ENCODE measurements at places on chromosomes 16 and 17. TPM values are rescaled to one million over a fixed set of nuclear protein-coding genes. Genes with fewer than 3 reads are reported as not detected.
A peak's percentile ranks its signal among the peaks of the same experiment; 100 is the strongest.

DNA sequence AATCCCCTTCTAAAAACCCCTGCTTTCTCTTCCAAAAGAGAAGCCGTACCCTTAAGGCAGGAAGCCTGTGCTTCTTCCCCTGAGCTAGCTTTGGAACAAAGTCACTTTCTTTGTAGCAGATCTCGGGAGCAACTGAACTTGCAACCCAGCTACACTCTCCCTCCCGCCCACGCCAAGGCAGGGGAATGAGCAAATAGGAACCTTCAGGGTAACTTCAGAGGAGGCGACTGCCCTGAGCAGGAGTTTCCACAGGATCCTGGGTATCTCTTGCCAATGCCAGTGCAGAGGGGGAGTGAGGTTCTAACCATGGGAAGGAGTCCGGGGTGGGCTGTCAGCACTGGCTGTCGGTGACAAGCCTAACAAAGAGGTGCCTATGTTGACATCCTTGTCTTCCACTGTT, 5.9 kb upstream of the PIRT start:
- H3K4me3 ChIP-seq = no peak overlapping the region
- H3K27me3 ChIP-seq = peaks cover 14% of the 10 kb centered on the region
- peaks cover 9% of the 10 kb centered on the region for H3K4me1 ChIP-seq
- H3K27ac ChIP-seq = no peak overlapping the region
- DNase-seq = no peak
- H3K36me3 ChIP-seq = no peaks in the 10 kb centered on the region

The ANKRD40CL gene
- total RNA-seq = 0.42 TPM

DNA sequence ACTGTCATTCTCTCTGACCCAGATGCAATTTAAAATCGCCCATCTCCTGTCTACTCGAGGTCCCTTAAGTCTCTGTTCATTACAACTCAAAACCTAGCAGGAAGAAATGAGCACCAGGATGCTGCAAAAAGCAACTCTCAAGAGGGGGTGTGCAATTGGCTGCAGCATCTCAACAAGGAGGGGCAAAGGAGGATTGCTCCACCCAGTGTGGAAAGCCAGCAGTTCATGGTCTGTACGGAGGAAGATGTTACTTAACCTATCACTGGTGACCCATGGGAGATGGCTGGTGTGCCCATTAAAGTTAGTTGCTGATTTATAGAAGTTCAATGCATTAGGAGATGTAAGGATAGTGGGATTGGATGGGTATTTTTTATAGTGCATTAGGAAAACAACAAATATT, 147.4 kb downstream of the CDK5R1 start:
- H3K4me3 ChIP-seq = no peak overlapping the region
- H3K4me1 ChIP-seq = no peaks in the 10 kb centered on the region
- no peak overlapping the region for H3K27ac ChIP-seq
- peaks cover 3% of the 10 kb centered on the region for H3K36me3 ChIP-seq

- peaks cover 5% of the 10 kb centered on the region for H3K27me3 ChIP-seq
- H3K4me3 ChIP-seq = no peak overlapping the region
- H3K4me1 ChIP-seq = peaks cover 9% of the 10 kb centered on the region
- H3K27ac ChIP-seq = no peak overlapping the region
- DNase-seq = no peak
These were observed 33.3 kb downstream of the PKD1L3 start for GRCh38 chr16:71966932-71967331.

DNA sequence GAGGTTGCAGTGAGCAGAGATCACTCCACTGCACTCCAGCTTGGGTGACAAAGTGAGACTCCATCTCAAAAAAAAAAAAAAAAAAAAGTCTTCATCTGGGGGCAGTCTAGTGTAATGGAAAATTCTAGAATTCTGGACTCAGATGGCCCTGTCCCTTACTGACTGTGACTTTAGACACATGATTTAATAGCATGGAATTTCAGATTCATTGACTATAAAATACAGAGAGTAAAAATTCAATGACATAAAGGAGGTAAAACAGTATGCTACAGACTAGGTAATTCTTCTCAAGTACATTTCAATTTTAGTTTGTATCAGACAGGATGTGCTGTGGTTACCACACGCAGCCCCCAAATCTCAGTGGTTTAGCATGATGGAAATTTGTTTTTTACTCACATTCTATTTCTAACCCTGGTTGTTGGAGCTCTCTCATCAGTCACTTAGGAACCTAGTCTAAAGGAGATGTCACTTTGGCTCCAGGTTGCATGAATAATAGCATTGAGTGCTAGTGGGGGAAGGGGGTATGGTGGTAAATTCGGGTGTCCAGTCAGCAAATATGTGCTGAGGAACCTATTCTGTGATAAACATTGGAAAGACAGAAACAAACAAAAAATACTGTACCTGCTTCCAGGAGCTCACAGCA, 444.0 kb downstream of the XYLT1 start:
- no peak for DNase-seq
- H3K4me1 ChIP-seq = peaks cover 53% of the 10 kb centered on the region
- peaks cover 21% of the 10 kb centered on the region for H3K36me3 ChIP-seq
- H3K27me3 ChIP-seq = no peaks in the 10 kb centered on the region
- peak overlapping the region; percentile 21 for H3K4me3 ChIP-seq

The SPATA32 gene
- total RNA-seq = 0.39 TPM

- no peak overlapping the region for H3K4me3 ChIP-seq
- DNase-seq = no peak
- H3K36me3 ChIP-seq = peaks cover 19% of the 10 kb centered on the region
- peaks cover 21% of the 10 kb centered on the region for H3K4me1 ChIP-seq
These were observed 1.9 kb downstream of the TAX1BP3 start for GRCh38 chr17:3666516-3666915.

The LGALS9B gene
- not detected for total RNA-seq

- no peak overlapping the region for H3K27ac ChIP-seq
- peaks cover 45% of the 10 kb centered on the region for H3K36me3 ChIP-seq
- H3K4me1 ChIP-seq = peaks cover 22% of the 10 kb centered on the region
- H3K4me3 ChIP-seq = no peak overlapping the region
- no peaks in the 10 kb centered on the region for H3K27me3 ChIP-seq
These were observed 358.3 kb downstream of the SNX29 start for GRCh38 chr16:12334852-12335251.
